Bone marrow (tissue), 2 donors: ENCODE measurements at places on chromosomes 4 and X.

DNA sequence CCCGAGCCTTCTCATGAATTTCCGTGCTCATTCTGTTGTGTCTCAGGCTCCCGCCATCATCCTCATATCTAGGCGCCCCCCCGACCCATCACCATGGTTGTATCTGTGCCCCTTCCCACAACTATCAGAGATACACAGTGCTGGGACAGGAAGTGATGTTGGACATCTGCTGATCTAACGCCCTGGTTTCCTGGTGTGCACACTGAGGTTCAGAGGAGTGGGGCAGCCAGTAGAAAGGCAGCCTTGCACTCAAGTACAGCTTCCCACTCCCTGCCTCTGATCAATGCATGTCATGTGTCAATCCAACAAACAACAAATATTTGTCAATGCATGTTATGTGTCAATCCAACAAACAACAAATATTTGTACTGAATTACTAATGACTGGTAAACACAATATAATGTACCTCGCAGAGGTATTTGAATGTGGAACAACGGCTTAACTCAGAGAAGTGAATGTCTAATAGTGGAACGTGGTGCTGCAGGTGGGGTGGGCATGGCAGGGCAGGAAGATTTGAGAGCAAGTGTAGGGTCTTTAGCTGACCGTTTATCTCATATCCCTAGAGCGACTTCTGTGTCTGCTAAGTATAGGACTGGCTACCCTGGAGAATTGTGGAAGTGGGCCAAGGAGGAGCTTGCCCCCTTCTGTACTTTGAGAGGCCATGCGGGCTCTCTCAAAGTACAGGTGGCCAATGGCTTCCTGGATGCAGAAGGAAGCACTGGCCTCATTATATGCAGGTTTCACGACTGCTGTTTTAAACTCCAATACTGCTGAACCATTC, 10.3 kb upstream of the SEL1L3 start:
- no peak for DNase-seq

DNA sequence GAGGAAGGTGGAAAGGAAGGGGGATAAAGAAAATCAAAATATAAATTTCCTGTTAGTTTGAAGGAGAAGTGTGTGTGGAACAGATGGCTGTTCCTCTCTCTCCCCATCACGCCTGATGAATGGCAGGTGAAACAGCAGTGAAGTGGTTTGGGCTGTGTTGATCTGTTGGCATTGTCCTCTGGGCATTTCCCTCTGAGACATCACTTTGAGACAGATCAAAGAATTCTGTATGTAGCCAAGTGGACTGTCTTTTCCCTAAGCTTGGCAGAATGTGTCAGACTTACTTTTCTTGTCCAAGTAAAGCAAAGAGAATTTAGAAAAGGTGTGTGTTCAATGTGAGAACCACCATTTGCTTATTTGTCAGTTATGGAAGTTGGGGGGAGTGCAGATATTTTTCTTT, 47.5 kb downstream of the SEPTIN11 start:
- no peak for DNase-seq

DNA sequence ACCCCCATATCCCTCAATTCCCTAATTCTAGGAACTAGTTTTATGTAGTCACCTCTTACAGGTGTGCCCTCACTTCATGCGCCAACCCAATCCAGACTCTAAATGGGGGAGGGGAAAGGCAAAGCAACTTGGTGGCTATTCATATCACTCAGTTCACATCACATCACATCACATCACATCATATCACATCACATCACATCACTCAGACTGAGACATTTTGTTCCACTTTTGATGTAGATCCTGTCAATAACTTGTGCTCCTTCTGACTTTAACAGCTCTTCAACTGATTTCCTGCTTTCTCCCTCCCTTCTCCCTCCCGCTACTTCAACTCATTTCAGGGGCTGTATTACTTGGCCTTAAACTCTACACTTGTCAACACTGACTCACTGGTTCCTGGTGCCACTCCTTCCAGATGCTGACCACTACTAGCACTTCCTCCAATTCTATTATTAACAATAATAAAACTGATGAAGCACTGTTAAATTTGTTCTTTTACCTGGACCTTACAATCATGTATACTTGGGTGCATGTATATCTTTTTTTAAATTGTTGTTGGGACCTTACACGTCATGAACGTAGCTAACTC, 29.1 kb upstream of the PLS3 start:
- DNase-seq: no peak

- DNase-seq: no peak
These were observed 97.7 kb downstream of the EFHC2 start for GRCh38 chrX:44245733-44246132.

DNA sequence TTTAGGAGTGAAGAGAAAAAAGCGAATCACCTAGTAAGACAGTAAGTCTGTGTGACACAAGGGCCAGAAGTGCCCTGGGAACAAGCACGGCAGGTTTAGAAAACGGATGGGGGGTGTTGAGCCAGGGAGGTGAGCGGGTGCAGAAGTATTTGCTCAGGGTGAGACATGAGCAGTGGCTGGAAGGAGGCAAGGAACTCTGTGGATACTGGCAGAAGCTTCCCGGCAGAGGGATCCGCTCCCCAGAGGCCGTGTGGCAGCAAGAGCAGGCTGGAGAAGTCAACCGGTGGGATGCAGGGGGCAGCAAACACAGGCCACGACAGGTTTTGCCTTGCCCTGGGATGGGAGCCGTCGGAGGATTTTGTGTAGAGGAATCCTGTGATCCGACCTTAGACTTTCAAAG, 2.3 kb upstream of the UVSSA start:
- DNase-seq: no peak

DNA sequence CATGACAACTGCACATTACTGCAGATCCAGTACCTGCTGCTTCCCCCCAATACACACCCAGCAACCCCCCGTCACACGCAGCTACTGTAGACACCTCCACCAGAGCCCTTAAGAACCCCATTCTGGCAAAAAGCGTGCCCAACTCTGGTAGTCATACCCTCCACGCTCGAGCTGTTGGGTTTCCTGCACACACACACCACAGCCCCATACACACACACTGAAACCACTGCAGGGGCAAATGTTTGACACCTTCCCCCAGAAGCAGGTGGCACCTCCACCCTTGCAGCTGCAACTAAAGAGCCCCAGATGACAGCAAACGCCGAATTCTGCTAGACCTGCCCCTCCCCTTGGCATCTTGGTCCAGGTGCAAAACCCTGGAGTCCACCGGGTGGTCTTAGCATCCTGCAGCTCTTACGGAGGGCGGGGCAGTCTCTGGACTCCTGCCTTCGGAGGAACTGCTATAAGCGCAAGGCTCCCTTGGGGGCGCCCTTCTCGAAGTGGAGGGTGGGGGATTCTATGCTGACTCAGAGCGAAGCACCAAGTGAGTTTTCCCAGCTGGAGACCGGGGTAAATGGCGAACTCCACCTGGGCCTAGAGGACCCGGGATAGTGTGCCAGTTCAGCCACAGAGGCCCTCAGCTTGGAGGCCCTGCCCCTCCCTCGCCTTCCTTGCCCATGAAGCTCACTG, 1.5 kb downstream of the FRMPD3 start:
- no peak for DNase-seq

DNA sequence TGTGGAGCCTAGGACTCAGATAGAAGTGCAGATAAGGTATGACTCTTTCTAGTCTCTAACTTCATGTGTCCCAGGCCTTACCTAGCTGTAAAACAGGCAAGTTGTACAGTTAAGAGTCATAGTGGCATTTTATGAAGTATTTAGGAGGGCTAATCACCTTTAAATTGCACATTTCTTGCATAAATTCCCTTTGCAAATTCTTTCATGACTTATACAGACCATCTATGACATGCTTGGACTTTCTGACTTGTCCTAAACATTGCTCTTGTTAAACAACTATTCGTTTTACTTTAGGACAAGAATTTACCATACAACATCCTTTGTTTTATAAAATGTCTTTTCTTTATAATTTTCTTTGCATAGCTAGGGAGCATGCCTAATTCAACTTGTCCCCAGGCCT, 7.8 kb upstream of the RRAGB start:
- DNase-seq: no peak
